ENCODE measurements at places on chromosomes 1 and 21.

- no peak for DNase-seq
These were observed 46.6 kb downstream of the ZBTB17 start for GRCh38 chr1:15928971-15929965.

GRCh38 chr1:160664573-160665051 lies 17.8 kb upstream of the SLAMF1 start:
- DNase-seq: no peak

DNA sequence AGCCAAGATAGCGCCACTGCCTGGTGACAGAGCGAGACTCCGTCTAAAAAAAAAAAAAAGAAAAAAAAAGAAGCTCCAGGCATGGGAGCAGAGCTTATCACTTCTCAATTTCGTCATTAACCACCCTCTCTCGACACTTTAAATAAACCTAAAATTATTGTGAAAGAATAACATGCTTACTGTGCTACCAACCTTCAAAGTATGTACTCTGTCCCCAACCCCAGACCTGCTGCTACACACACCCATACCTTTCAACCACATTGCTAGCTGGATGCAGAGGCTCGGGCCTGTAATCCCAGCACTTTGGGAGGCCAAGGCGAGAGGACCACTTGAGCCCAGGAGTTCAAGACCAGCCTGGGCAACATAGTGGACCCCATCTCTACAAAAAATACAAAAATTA lies 38.7 kb downstream of the GNPAT start:
- no peak for DNase-seq

- no peak for DNase-seq
These were observed 14.4 kb downstream of the NSL1 start for GRCh38 chr1:212777151-212777550.

DNA sequence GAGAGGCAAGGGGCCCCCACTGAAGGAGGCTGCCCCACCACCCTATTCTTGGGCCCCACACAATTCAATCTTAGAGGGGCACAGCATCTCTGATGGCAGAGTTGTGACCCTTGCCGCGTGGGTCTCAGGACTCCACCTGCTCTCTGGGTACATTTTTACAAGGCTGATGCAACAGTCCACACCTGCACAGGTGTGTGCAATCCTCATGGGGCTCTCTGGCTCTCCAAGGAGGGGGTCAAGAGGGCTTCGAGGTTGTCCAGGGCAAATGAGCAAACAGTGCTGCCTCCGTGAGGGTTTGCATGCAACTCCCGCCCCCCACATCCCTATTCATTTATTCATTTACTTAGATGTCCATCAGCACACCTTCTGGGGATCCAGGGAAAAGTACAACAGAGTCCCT lies 81.6 kb upstream of the IFFO2 start:
- no peak for DNase-seq

DNA sequence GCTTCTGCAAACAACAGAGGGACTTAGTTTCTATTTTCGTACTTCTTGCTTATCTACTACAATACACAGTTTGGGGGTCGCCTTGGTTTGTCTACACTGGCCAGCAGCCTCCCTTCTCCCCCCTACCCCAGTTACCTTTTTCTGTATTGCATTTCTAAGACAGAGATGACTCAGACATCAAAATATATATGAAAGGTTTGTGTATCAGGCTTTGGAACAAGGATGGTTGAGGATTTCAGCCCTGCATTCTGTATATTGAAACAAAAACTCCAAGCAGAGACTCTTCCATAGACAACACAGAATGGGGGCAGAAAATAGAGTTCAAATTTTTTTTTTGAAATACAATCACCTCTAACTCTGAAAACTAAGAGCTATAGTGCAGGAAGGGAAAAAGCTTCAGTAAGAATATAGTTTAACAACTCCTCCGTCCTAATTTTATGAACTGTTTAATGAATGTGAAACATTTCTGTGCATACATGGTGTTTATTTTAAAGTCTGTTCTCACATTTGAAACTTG lies 1.9 kb downstream of the SAMD13 start:
- no peak for DNase-seq

DNA sequence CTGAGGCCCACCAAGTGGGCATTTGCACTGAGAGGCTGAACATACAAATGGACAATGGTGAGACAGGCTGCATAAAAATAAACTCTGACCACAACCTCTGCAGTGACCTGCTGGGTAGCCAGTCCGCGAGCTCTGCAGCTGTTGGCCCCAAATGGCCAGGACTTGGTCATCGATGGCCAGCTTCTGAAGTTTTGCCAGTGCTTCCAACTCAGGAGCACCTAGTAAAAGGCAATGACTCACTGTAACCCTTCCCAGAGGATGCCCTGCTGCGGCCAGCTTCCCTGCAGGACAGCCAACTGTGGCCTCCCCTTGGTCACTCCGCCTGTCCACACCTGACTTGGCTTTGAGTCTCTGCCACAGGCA lies 185.4 kb downstream of the DYRK1A start:
- no peak for DNase-seq

GRCh38 chr1:45155423-45155822 lies 51.0 kb downstream of the ZSWIM5 start:
- DNase-seq: no peak

DNA sequence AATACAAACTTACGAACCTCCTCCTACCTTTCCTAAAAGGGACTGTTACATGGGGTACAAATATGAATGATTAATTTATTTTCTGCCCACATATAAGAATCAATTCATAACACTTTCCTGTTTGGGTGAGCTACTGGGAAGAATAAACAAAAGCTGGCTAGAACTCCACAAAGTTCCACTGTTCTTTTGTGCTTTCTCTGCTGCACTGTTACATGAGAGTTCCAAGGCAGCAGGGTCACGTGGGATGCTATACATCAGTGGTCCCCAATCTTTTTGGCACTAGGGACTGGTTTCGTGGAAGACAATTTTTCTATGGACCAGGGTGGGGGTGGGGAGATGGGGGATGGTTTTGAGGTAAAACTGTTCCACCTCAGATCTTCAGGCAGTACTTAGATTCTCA lies 2.2 kb upstream of the ANGPTL7 start:
- no peak for DNase-seq

DNA sequence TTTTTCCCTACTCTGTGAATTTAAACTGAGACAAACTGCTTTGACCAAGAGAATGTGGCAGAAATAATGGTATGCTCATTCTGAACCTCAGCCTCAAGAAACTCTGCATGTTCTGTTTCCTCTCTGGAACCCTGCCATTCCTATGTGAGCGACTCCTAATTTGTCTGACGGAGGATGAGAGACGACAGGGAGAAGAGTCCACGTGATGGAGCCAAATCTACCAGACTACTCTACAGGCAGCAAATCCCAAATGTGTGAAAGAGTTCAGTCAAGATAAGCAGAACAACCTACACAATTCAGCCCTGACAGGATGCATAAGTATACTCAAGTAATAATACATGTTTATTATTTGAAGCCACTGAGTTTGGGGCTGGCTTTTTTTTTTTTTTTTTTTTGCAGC lies 153.5 kb downstream of the DPYD start:
- DNase-seq: no peak

- no peak for DNase-seq
These were observed 9.1 kb downstream of the ITGB2 start for GRCh38 chr21:44911384-44912157.

DNA sequence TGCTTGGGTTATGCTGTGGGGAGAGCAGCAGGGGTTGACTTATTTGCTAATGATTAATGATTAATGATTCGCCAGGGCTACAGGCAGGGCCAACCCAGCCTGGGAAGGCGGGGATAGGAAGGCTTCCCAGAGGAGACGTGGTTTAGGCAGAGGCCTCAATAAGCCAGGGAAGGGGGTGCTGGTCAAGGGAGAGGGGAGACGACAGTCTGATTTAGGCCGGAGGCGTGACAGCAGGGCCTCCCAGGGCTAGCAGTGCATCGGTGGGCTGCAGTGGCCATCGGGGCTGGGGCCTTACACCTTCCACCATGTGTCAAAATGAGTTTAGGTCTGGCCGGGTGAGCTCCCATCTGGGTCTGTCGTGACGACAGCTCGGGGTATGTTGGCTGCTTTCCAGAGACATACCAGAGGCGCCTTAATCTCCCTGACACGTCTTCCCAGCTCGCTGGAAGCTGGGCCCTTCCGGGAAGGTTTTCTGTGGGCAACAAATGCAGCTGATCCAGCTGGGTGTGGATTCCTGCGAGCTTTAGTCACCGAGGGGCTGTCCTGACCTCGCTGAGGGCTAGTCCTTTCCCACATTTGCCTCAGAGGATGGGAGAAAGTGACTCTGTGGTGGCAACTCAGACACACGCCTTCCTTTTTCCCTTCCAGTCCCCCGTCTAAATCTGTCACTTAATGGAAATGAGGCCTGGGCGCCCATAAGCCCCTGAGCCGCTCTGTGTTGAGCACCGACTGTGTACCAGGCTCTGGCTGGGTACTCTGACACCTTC lies 3.7 kb upstream of the SLC1A7 start:
- peak; percentile 100 for DNase-seq

DNA sequence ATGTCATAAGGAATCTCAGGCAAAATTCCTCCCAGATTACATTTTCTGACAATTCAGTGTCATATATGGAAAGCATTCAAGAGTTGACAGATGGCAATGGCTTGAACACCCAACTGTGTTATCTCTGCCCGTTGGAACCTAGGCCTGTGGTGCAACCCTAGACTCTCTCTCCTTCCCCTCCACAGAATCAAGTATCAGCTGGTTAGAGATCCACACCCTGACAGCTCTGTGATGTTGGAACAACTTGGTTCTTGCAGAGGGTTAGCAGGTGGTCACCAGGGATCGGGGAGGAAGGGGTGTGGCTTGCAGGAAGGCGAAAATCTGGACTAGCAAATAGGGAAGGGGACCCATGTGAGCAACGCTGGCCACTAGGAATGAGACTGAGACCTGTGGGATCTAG lies 26.3 kb downstream of the PCSK9 start:
- no peak for DNase-seq

GRCh38 chr1:153119491-153119971 lies 6.2 kb upstream of the SPRR2F start:
- DNase-seq: no peak

- no peak for DNase-seq
These were observed 17.4 kb upstream of the RNF223 start for GRCh38 chr1:1091344-1092148.

- no peak for DNase-seq
These were observed 159.4 kb downstream of the ST6GALNAC5 start for GRCh38 chr1:77026640-77027039.

DNA sequence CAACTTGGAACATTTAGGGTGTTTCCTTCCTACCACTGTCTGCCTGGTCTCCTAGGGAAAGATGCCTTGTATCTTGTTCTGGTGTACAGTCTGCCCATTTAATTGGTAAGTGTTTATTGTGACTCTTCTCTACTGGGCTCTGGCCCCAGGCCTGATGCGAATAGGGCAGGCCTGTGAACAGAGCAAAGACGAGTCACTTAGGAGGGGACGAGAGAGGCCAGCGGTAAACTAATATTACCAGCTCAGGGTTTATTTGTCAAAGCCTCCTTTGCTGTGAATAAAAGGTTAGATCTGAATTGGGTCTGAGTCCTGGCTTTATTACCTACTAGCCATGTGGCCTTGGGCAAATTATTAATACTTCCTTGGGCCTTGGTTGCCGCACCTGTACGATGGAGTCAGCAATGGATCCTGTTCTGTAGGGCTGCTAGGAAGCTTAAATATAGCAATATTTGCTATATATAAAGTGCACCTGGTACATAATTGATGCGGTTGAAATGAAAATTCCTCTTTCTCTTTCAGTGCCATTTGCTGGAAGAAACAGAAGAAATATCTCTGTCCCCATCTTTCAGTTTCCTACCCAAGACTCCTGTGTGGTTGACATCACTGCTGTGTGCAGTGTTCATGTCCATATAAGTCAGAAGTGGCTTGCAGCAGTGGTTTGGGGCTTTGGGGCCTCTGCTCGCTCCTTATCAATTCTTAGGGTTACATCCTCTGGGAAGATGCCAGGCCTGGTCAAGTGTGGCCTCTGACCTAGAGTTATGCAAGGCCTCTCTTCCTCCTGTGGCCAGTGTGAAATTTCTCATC lies 32.4 kb downstream of the MAPKAPK2 start:
- DNase-seq: no peak

GRCh38 chr1:154404511-154404931 lies 622 bp upstream of the IL6R start:
- DNase-seq: no peak

- peak; percentile 20 for DNase-seq
These were observed 39.1 kb downstream of the TYW3 start for GRCh38 chr1:74771913-74772515.

GRCh38 chr1:164651351-164651951 lies 92.5 kb downstream of the PBX1 start:
- DNase-seq: no peak

DNA sequence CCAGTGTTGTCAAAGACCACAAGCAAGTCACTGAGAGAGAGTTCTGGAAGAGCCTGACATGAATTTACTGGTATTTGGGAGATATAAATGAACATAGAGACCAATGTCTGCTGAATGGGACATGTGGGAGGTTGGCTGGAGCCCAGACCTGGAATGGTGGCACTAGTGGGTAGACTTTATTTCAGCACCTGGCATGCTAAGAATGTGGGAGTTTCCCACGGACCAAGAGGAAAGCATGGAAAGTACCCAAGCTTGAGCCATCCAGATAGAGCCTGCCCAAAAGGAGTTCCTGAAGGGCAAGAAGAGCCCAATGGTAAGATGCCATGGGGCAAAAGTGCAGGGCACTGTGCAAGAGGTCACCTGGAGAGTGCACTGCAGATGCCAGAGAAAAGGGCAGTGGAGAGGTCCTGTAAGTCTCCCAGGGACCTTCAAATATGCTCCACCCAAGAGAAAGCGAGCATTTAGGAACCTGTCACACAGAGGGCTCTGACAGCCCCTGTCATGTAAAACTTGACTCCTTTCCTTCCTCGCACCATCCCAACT lies 8.1 kb upstream of the ZNF687 start:
- no peak for DNase-seq

GRCh38 chr1:203505526-203506204 lies 11.7 kb downstream of the OPTC start:
- DNase-seq: no peak

- DNase-seq: no peak
These were observed 337.0 kb downstream of the BRINP3 start for GRCh38 chr1:190140644-190141043.

GRCh38 chr1:68128157-68128556 lies 77.7 kb upstream of the DIRAS3 start:
- DNase-seq: peak; percentile 20

DNA sequence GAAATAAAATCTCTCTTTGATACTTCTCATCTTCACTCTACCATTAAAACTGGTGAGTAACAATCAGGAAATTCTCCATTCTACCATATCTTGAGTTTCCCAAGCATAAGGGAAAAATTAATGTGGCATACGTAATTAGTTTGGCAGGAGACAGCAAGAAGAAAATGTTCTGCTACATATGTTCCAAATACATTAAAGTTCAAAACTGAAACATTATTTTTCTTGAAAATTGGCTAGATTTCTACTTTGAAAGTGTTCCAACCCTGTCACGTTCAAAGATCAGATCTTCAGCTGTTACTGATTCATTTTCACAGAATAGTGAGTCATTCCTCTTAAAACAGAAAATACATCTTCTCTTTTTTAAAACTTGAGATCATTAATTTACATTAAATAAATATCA lies 48.5 kb downstream of the PIGK start:
- peak; percentile 88 for DNase-seq

Measured in fibroblast of skin of left quadriceps (primary cell).